ENCODE measurements at places on chromosomes 6 and 20.

DNA sequence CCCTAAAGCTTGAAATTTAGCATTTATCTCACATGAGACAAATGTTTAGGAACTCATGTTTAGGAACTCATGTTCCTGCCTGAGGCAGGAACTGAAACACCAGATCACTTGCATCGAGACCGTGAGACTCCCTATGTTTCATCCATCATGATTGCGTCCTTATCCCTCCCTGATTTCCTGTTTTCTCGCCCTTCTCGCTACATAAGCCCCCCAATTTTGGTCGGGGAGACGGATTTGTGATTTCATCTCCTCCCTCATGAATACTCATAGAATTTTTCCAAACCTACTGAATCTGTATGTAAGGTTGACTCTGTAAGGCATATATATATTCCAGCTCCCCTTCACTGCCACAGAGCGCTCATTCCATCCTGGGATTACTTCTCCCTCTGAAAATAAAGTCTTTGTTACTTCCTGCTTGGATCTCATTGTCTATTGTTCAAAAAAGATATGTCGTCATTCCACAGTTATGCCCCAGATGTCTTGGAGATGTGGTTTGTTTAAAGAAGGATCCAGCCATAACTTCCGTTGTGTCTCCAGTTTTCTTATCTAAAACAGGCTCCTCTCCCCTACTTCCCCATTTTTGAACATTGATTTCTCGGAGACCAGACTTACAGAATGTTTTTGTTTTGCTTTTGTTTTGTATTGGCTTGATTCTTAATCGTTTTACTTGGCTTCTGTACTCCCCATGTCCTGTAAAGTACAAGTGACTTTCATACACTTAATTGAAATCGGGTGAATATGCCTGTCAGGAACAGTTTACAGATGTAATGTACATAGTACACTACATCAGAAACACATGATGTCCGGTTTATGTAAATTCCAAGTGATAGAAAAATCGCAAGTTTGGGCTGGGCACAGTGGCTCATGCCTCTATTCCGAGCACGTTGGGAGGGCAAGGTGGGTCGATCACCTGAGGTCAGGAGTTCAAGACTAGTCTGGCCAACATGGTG lies 118.7 kb downstream of the HFE start:
- no peak for DNase-seq

DNA sequence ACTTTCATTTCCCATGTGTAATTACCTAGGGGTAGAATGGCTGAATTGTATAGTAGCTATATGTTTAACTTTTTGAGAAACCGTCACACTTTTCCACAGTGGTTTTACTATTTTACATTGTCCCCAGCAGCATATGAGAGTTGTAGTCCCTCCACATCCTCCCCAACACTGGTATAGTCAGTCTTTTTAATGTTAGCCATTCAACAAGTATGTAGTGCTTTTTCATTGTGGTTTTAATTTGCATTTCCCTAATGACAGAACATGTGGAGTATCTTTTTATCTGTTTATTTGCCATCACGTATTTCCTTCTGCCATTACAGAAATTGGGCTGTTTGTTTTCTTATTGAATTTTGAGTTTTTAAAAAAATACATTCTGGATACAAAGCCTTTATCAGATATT lies 148.4 kb downstream of the CARMIL1 start:
- no peak for DNase-seq

DNA sequence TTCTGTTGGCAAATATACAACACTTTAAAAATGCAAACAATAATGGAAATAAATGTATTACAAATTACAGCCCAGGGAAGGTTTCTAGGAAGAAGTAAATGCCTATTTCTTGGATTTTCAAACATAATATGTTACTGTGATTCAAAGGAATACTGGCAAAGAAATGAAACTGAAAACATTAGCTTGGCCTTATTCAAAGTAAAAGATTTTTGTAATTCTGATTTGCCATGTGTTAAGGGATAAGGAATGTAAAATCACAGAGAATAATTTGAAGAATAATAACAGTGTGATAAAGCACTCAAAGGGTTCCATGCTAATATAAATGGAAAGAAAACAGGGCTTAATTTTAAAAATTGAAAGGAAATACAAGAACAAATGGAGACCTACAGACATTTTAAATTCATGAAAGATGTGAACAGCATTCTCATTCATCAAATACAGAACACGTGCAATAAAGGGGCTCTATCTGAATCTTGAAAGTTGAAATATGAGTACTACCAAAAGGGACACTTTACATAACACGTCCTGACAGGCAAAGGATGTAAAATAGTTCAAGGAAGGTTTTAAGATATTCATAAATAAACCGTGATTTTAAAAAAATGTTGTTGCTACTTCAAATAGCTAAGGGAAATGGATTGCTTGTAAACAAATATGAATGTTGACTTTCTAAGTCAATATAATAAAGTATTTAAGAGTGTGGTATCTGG lies 138.1 kb downstream of the RFPL4B start:
- DNase-seq = no peak

DNA sequence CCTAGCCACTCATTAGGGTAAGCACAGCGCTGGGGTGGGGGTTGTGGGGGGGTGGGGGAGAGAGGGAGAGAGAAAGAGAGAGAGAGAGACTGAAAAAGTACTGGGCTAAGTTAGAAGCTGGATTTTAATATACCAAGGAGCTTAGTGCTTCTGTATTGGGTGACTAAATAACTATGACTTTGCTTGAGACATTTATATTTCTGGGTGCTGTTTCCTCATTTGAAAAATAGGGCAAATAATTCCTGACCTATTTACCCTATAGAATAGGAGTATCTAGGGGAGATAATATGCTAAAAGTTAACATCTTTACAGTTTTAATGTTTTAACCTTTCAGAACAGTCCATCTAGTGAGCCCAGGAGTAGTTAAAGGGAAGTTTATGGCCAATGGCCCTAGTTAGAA lies 7.7 kb downstream of the NKAIN2 start:
- DNase-seq = no peak

GRCh38 chr6:32638532-32639219 lies 1.5 kb downstream of the HLA-DQA1 start:
- DNase-seq = no peak

- no peak for DNase-seq
Observed at GRCh38 chr6:138607478-138608433, 108.5 kb upstream of the NHSL1 start.

GRCh38 chr6:92753956-92754355 lies 665.4 kb downstream of the EPHA7 start:
- DNase-seq = no peak

- DNase-seq = no peak
Observed at GRCh38 chr6:165106261-165106660, 203.1 kb downstream of the C6orf118 start.

DNA sequence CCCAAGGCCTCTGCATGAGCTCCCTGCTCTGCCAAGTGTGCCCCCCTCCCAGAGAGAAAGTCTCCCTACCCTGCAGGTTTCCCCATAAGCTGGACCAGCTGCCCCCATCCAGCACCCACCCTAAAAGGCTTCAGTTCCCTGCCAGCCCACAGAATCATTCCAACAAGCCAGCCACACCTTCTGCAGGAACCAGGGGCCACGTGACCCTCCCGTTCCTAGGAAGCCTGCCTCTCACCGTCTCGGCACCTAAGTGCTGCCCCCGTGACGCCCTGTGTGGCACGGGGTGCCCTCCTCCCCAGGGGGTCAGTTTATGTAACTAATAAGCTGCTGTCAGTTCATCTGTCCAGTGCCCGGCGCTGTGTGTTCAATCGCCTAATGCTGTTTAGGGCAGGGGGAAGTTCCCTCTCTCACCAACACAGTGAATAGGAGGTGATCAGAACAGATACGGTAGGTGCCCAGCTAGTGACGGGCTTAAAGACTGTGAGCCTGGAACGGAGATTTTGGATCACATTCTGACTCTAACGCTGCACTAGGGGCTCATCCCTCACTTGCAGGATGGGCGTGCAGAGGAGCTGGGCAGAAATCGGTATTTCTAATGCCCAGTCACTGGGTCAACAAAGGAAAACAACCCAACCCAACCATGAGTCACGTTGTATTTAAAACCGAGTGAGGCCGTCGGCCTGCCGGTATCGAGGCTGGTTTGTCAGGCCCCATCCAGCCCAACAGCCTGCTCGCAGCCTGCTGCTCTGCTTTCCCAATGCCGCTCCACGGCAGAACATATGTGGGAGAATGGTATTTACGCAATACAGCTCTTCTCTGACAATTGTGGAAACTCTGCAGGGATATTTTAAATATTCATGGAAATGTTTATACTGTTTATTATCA lies 56.0 kb downstream of the RAMACL start:
- no peak for DNase-seq

- no peak for DNase-seq
Observed at GRCh38 chr20:458776-459175, 3.6 kb downstream of the TBC1D20 start.

DNA sequence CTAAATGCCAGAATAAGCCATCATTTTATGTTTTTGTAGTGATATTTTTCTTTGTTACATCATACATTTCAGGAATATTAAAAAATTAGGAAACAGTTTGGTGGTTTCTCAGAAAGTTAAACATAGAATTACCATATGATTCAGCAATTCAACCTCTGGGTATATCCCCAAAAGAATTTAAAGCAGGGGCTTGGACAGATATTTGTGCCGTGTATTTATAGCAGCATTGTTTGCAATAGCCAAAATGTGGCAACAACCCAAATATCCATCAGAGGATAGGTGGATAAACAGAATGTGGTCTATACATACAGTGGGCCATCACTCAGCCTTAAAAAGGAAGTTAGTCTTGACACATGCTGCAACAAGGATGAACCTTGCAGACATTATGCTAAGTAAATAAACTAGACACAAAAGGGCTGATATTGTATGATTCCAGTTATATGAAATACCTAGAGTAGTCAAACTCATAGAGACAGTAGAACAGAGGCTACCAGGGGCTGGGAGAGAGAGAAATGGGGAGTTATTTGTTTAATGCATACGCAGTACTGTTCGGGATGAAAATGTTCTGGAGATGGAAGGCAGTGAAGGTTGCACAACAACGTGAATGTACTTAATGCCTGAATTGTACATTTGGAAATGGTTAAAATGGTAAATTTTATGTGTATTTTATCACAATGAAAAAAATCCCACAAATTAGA lies 18.9 kb upstream of the TRAF3IP2 start:
- no peak for DNase-seq

GRCh38 chr6:36624461-36625157 lies 30.4 kb downstream of the SRSF3 start:
- no peak for DNase-seq

- DNase-seq = no peak
Observed at GRCh38 chr6:107869871-107870270, 45.8 kb upstream of the SCML4 start.

DNA sequence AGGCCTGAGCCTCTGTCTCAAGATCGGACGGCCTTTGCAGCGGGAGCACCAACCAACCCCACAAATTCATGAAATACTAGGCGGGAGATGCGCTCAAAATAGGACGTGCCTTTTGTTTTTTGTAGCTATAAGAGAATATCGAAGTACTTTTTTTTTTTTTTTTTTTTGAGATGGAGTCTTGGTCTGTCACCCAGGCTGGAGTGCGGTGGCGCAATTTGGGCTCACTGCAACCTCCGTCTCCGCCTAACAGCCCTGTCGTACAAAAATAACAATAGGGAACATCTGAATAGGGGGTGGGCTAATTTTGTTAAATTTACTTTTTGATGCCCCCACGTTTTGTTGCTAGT lies 5.9 kb upstream of the TUBB2A start:
- DNase-seq = no peak

- DNase-seq = no peak
Observed at GRCh38 chr6:108594640-108595039, 33.9 kb downstream of the FOXO3 start.

- DNase-seq = no peak
Observed at GRCh38 chr20:40525351-40525750, 163.7 kb downstream of the MAFB start.

DNA sequence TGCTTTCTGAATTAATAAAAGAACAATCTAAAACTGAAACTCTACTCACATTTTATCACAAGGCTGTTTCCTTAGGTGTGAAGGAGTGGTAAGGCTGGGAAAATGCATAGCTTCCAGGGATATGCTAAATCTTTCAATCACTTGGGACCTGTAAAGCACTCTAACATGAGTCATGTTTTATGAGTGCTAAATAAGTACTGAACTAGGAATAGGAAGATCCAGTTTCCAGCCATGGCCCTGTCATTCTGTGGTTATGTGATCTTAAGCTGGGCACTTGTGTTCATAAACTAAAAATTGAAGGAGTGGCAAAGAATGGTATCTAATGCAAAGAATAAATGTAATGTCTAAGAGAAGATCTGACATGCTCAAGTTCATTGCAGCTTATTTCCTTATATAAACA lies 6.1 kb upstream of the TMEM200A start:
- no peak for DNase-seq

- DNase-seq = no peak
Observed at GRCh38 chr6:127481111-127481510, 21.9 kb upstream of the KIAA0408 start.

Measured in stimulated activated CD8-positive, alpha-beta memory T cell treated with anti-CD3 and anti-CD28 coated beads, Interleukin-12 subunit alpha, Interleukin-12 subunit beta, amount 100 ng/mL, for 1 hour (primary cell).